ENCODE measurements at places on chromosomes 12 and 14.

GRCh38 chr12:122009741-122010140 lies 11.9 kb upstream of the BCL7A start:
- DNase-seq, result peak; percentile 94

- no peak for DNase-seq
These were observed 44.1 kb downstream of the HRK start for GRCh38 chr12:116837097-116837496.

GRCh38 chr12:109923038-109923437 lies 23.0 kb downstream of the TCHP start:
- no peak for DNase-seq

- no peak for DNase-seq
These were observed 31.1 kb upstream of the ASPG start for GRCh38 chr14:104054222-104054905.

DNA sequence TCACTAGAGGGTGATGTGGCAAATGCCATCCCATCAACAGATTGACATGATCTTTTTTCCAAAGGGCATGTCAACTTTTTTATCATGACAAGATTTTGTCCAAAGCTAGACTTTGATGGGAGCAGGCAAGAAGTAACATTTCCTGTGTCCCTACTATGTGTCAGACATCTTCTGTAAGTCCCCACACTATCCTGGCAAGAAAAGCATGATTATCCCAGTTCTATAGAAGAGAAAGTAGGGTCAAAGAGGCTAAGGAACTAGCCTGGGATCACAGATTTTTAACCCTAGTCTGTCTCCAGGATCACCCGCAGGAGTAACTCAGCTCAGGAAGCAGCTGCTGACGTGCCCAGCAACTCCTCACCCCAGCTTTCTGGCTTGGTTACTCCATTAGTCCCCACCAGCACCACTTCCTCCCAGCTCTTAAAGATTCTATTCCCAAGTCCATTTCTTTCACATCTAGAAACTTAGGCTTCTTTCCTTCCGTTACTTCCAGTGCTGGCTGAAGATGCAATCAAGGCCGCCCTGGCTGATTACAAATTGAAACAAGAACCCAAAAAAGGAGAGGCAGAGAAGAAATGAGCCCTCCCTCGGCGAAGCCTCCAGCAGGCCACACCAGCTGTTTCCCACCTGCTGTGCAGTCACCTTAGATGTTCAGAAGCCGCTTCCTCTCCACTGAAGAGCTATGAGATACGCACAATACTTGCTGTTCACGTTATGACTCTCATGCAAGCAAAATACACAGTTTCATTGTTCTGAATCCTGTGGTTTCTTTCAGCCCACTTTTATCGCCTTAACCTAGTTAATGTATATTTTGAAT lies 6.2 kb downstream of the ISCU start:
- DNase-seq, result peak; percentile 55

DNA sequence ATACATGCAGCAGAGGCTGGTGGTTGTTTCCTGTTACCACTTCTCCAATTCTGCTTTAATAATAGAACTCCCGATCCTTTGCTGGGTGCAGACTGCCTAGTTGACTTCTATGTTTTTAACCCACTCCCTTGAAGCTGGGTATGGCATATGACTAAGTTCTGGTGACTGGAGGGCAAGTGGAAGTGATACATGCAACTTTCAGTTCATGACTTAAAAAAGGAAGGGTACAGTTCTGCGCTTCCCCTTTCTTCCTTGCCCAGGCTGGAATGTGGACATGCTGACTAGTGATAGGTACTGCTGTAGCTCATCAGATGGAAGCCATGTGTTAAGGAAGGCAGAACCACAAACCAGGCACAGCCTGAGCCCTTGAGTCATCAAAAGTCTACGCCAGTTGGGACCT lies 2.4 kb upstream of the A2M start:
- peak; percentile 9 for DNase-seq

GRCh38 chr12:9843407-9843806 lies 16.1 kb downstream of the KLRF1 start:
- no peak for DNase-seq

All from NAMALWA (cell line).